DND-41 (cell line): ENCODE measurements at places on chromosomes 12 and 14.

GRCh38 chr12:92973614-92974013, 44.5 kb upstream of the EEA1 start:
- no peak for DNase-seq

- DNase-seq, result no peak
Observed at GRCh38 chr14:101017806-101018560, 114.5 kb upstream of the RTL1 start.

GRCh38 chr14:96683562-96684289, 113.5 kb upstream of the VRK1 start:
- no peak for DNase-seq

DNA sequence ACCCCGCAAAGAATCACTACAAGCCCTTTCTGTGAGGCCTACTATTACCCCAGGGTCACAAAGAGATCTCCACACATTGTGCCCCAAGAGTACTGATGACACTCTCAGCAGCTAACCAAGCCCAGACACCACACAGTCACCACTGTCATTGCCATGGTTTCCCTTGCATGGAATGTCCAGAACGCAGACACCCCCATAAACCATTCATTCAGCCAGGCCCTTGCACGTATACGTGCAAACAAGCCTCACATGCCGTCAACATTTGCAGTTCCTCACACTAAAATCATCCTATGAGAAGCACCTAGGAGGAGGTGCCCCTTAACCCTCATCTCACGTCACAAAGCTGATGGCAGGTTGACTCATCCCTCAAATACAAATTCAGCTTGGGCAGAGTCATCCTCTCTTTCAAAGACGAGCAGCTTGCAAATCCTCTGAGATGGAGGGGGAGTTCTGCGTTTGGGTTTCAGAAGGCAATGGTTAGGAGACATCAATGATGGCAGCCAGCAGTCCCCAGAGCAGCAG, 17.1 kb upstream of the KRT77 start:
- DNase-seq, result no peak

DNA sequence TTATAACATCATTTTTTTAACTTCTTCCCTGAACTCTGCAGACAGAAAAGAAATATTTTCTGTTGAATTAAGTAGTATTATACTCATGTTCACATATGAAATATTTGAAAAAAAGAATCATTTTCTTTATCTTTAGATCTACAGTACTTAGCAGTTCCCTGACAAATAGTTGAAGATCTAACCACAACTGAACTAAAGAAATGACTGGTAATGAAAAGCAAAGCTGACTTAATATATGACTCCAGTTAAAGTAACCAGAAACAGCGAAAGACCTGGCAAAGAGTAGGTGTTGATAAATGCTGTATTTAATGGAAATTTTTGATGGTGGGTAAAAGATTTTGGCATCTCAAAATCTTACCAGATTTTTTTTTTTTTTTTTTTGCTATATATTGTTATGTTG, 207.1 kb upstream of the SLC16A7 start:
- no peak for DNase-seq

DNA sequence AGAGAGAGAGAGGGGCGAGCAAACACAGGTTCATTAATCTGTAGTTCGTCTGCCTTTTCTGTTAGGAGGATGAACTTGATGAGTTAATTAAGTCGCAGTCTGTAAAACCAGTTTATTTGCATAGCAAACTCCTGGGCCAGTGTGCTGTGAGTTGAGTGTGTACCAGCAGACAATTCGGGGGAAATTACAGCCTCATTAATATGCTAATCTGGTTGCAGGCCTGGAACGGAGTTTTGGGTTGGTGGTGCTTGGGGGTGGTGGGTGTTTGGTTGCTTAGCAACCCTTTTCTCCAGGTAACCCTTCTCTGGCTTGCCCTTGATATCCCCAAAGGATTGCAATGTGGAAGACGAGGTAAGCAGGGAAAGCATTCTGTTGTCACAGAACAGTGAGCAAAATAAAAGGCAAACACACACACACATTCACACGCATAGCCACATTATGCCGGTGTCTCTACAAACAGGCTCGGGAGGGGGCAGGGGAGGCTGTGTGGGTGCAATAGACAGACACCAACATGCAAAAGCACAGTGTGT, 29.2 kb upstream of the LHX5 start:
- DNase-seq, result no peak

DNA sequence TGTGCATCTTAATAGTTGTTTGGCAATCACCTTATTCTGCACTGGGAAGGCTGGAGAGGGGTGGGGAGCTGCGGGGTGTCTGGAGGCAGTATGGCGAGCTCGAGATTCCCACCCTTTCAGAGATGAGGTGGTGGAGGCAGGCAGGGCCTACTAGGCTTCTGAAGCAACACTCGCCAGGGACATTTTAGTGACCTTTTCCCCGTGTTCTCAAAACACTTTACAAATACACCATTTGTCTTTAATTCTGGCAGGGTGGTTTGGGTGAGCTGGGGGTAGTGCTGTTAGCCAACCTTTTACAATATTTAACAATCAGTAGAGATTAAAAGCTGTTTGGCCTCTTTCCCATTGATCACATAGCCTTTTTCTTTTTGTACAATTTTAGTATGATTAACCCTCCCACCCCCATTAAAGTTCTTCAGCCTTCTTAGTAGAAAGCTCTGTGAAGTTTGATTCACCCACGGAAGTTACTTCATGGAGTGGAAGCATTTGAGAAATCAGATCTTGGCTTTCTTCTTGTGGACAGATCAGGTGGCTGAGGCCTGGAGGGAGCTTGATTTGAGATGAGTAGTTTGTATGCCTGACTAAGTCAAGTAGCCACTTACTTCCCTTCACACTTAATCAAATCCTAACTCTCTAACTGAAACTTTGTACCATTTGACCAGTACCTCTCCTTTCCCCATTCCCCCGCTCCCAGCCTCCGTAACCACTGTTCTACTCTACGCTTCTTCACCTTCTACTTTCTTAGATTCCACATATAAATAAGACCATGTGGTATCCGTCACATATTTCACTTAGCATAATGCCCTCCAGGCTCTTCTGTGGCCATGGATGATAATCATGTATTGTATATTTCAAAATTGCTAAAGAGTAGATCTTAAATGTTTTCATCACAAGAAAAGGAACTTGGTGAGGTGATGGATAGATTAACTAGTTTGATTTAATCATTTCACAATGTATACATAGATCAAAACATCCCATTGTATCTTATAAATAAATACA, 41.0 kb downstream of the TRAF3 start:
- DNase-seq, result no peak

- no peak for DNase-seq
Observed at GRCh38 chr14:51443195-51444018, 203.4 kb downstream of the TMX1 start.

DNA sequence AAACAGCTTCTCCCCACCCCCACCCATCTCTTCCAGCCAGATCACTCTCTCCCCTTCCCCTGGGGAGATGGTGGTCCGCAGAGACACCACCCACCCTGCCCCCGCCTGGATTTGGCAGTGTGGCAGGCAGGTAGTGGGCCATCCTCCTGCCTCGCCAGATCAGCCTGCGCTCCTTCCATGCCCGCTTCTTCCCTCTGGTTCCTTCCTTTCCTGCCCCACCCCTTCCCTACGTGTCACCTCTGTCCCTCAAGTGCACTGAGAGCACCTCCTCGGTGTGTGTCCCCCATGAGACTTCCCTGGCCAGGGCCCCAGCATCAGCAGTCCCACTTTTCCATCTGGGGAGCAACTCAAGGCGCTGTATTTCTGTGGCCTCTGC, 632 bp downstream of the NYNRIN start:
- DNase-seq, result no peak
